Stimulated activated CD8-positive, alpha-beta memory T cell treated with anti-CD3 and anti-CD28 coated beads, Interleukin-4, amount 100 ng/mL, for 4 hours (primary cell): ENCODE measurements at places on chromosomes 11 and 22.

GRCh38 chr11:36360826-36361415 is 64.8 kb downstream of the PRR5L start:
- no peak for DNase-seq

DNA sequence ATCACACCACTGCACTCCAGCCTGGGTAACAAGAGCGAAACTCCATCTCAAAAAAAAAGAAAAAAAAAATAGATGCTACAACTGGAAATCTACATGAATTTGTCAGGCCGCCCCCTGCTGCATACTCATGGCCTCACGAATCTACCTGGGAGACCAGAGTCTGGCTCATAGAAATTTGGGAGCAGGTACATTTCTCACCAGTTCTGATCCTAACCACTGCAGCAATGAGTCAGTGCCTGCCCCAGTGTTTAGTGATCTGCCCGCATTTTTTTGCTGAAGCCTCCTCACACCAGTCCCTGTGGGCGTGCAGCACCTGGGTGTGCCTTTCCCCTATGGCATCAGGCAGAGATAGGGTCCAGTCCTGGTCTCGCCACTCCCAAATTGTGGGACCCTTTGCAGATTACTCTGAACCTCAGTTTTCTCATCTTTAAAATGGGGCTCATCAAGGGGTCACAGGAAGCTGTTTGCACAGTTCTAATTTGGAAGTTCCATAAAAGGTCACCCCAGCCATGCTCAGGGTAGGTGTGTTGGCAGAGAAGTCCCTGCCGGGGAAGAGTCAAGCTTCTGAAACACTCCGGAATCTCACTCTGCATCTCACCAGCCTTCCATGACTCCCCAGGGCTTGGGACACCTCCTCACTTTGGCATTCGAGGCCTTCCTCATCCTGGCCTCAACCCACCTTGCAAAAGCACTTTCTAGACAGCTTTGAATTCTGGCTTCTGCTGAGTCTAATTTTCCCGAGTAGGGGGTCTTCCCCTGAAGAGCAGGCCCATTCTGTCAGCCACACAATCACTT is 39.3 kb upstream of the LINC01488 start:
- DNase-seq = no peak

- DNase-seq = no peak
These were observed 125.0 kb upstream of the NARS2 start for GRCh38 chr11:78699609-78700135.

GRCh38 chr11:122758339-122758738 is 80.0 kb upstream of the CRTAM start:
- DNase-seq = no peak

- no peak for DNase-seq
These were observed 325.7 kb downstream of the SOX6 start for GRCh38 chr11:16030664-16031063.

DNA sequence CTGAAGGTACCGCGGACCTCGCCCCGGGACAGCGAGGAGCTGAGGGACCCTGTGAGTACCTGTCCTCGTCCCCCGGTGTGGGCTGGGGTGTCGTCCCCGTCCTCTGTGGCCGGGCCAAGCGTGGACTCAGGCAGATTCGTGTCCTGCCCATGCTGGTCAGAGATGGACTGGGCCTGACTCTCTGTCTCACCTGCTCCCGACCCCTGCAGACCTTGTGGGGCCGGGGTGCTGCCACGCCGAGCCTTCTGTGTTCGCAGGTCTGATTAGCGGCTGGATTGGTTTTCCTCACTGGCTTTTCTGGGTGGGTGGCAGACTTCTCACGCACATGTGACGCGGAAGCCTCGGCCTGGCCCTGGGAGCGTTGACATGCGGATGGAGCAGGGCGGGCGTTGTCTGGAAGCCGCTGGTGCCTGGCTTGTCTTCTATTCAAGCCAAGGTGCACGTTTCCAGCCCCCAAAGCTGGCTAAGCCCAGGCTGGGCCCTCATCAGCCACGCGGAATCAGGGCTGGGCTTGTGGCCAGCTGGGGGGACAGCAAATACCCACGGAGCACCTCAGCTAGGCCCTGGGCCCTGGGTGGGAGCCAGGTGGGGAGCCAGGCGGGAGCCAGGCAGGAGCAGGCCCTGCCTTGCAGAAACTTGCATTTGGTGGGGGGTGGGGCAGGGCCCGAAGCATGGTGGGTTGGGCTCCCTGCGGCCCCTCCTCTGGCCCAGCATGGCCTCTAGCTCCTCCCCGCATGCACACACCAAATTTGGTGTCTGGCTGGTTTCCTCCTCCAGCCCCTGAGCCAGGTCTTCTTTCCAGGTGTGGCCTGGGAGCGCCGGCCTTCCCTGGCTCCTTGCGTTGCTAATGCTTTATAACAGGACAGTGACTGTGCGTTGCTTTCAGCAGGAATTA is 7.0 kb downstream of the GRAMD4 start:
- DNase-seq = no peak

- DNase-seq = no peak
These were observed 1285.4 kb upstream of the TENM4 start for GRCh38 chr11:80726236-80726635.

DNA sequence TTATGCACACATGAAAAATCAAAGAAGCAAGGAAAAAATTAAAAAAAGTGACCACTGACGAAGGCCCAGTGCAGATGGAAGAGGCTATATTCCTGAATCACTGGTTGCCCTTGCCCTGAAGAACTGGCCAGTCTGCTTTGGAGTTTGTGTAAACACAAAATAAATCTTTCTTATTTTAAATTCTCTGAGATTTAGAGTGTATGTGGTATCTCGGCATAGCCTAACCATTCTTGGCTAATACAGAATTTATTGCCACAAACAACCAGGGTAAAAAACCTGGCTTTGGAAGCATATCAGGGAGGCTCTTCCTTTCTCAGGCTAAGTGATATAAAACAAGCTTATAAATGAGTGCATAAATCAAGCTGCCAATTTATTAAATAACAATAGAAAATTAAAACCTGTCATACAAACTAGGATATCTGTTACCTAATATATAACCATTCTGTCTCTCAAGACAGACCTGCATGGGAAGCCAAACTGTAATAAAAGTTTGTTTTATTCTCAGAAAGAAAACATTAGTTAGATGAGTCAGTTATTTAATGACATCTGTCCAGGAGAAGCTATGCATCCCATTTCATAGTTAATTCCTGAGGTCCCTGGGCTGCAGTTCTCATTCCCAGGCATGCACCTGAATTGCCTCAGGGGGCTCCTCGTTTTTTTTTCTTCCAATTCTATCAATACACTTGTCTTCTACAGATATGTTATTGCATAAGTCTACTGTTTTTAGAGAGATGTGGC is 6.1 kb upstream of the TMEM135 start:
- no peak for DNase-seq

DNA sequence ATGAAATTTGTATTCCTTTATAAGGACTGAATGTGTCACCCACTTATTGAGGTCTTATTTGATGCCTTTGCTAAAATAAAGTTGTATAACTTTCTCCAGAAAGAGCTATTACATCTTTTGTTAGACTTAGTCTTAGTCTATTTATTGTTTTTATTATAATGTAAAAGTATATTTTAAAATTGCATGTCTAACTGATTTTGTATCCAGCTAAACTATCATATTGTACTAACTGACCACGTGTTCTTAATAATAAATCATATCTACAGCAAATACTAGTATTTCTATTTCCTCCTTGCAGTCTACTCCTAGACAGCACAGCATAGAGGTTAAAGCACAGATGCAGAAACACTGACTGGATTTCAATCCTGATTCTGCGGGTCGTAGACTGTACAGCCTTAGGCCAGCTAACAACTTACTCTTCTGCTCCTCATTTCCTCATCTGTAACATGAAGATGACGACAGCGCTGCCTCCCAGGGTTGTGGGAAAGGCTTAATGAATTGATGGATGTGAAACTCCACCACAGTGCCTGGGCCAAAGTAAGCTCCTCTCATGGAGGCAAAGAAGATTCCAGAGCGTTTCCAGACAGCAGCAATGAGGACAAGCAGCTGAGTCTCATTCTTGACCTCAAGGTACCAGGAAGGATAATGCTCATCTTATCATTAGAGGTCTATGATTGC is 13.2 kb downstream of the IFITM10 start:
- DNase-seq = no peak

GRCh38 chr11:12809864-12810567 is 135.8 kb downstream of the TEAD1 start:
- no peak for DNase-seq

- DNase-seq = no peak
These were observed 15.3 kb downstream of the EPS8L2 start for GRCh38 chr11:721247-721740.
